Activated naive CD4-positive, alpha-beta T cell (primary cell): ENCODE measurements at places on chromosomes 2 and 18.

- DNase-seq: no peak
Observed at GRCh38 chr2:158990397-158991214, 22.2 kb downstream of the TANC1 start.

DNA sequence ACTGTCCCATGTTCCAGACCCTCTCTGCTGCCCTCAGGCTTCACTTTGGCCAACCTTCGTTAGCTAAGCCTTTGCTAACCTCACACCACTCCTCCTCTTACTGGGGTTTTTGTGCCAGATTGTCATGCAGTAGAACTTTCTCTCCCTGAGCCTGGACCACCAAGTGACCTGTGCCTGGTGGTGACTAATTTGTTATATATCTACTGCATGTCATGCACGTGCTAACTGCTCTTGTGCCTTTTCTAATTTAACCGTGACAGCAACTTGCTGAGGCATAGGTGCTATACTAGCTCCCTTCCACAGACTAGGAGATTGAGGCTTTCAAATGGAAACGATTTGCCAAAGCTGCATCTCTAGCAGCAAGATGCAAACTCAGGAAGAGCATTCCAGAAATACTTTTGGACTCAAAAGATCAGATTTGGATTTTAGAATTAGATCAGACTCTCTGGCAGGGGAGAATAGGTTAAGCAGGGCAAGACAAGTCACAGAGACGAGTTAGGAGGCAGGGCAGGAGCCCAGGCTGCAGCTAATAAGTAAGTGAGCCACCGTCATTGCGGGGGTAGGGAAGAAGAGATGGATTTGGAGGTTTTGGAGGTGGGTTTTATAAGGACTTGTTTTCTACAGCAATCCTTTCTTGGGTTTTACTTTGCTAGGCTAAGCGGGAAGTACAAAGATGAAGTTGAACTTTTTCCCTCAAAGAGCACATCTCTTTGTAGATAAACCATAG is 1.8 kb downstream of the PPP1R7 start:
- DNase-seq: no peak

GRCh38 chr2:607709-608108 is 69.5 kb downstream of the TMEM18 start:
- no peak for DNase-seq

- no peak for DNase-seq
Observed at GRCh38 chr2:231397011-231397927, 1.8 kb downstream of the B3GNT7 start.

DNA sequence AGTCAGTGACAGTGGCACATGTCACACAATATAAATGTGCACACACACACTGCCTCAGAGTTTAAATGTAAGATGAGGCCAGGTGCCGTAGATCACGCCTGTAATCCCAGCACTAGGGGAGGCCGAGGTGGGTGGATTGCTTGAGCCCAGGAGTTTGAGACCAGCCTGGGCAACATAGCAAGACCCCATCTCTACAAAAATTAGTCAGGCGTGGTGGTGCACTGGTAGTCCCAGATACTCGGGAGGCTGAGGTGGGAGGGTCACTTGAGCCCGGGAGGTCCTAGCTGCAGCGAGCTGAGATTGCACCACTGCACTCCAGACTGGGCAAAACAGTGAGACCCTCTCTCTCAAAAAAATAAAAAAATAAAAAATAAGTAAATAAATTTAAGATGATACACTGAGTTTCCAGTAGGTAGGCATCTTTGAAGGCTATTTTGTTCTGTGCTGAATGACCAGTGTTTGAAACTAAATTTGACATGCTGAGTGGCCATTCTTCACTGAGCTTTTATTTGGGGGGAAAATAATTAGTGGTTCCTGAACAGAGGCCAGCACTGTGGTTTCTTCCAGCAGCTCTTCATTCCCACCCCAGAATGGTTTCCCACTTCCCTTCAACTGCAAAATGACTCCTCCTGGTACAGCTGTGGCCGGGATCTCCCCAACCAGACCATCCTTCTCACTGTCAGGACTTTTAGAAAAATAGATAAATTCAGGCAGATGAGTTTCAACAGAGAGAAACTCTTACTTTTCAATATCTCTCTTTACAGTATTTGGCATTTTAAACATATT is 44.9 kb downstream of the PSMG2 start:
- DNase-seq: no peak

GRCh38 chr18:11741505-11742145 is 52.6 kb downstream of the GNAL start:
- DNase-seq: no peak

DNA sequence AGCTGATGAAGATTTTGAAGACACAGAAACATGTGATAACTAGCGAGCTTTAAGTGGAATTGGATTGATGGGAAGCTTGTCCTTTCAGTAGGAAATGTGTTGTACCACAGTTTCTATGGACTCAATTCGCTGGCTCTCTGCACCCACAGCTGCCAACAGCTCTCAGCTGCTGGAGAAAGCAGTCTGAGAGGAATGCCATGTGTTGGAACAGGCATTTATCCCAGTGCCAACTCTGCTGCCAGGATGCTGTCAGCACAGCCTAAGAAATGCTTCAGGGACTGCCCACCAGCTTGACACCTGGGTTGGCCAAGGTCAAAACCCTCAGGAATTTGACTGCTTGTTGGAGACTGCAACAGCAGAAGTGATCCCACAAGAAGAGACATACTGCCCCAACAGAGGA is 193.0 kb upstream of the THSD7B start:
- DNase-seq: no peak

DNA sequence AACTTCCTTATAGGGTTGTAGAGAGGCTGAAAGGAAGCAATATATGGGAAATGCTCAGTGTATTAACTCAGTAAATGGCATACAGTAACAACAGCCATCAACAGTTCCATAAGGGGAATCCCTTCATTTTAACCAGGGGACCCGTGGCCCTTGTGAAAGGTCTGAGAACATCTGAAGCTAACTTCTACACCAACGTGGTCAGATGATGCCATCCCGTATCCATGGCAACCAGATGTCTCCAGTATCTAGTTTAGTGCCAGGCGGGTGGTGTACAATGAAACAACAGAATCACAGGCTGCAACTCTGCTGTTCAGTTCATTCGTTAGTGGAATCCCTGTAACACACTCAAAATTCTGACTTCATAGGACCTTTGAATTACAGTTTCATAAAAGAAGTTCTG is 162.3 kb downstream of the TGIF1 start:
- no peak for DNase-seq

- no peak for DNase-seq
Observed at GRCh38 chr2:185644828-185645227, 93.8 kb upstream of the FSIP2 start.

DNA sequence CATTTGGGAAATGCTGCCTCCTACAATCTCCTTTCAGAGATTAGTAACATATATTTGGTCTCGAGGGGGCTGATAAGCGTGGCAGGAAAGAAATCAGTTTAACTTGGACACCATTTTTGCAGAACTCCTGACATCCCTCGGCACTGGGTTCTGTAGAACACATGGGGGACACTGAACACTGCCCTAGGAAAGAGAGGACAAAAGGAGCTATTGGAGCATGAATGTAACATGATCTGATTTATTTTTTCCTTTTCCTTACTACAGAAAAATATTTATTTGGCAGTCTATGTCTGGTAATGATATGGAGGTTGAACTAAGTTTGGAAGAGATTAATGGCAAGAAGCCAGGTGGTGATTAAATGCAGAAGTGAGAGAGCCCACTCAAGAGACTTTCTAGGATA is 153.8 kb downstream of the AFF3 start:
- no peak for DNase-seq

- no peak for DNase-seq
Observed at GRCh38 chr2:39688181-39688580, 22.5 kb downstream of the TMEM178A start.
